Tongue (tissue), 3 donors: ENCODE measurements at places on chromosomes 1 and 21.

DNA sequence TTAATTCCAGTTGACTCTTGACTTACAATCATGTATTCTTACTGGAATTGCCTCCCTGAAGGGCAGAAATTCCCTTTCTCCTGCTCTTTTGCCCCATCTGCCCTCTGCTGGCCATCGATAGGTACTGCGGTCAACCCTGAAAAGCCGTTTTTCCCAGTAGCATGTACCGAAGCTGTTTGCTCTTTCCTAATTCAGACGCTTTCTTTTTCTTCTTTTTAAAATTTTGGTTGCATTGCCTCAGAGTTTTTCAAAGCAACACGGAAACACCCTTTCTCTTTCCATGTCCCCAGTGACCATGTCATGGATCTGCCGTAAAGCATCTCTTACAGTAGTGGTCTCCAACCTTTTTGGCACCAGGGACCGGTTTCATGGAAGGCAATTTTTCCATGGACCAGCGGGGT lies 164.2 kb upstream of the C1orf21 start:
- peak; percentile 60 for DNase-seq

DNA sequence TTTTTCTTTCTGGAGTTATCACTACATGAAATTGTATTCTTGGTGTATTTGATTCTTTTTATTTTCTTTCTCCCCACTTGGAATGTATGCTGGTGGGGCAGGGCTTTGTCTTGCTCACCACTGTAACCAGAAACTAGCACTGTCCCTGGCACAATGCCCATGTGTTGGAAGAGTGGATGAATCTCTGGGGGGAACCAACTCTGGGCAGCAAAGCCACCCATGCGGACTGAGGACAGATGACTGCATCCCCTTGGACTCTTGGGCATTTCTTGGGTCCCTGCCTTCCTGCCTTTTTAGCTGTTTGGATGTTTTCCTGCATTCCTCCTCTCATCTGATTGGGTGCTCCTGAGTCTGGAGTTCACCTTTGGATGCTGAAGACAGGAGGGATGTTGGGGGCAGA lies 6.1 kb downstream of the CYP4B1 start:
- no peak for DNase-seq

GRCh38 chr1:207946756-207947155 lies 35.8 kb upstream of the CD34 start:
- no peak for DNase-seq

DNA sequence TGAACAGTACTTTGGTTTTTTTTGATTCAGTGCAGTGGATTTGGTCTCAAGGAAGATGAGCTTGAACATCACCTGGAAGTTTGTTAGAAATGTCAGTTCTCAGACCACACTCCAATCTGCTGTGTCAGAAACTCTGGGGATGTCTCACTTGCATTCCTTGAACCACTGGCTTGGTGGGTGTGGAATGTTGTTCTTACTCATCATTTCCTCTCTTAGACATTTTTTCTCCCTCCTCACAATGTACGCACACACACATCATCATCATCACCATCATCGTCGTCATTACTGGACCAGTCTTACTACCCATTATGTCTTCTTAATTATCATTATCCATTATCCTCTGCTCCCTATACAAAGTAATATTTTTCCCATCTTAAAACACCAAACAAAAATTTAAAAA lies 91.9 kb upstream of the KCNK2 start:
- no peak for DNase-seq

GRCh38 chr1:163583661-163584181 lies 262.0 kb downstream of the NUF2 start:
- peak; percentile 8 for DNase-seq

GRCh38 chr1:234692966-234693580 lies 83.1 kb upstream of the IRF2BP2 start:
- peak; percentile 66 for DNase-seq

GRCh38 chr1:41482001-41482765 lies 2.3 kb downstream of the EDN2 start:
- DNase-seq = peak; percentile 77

GRCh38 chr1:117820694-117821381 lies 108.6 kb downstream of the GDAP2 start:
- DNase-seq = no peak

DNA sequence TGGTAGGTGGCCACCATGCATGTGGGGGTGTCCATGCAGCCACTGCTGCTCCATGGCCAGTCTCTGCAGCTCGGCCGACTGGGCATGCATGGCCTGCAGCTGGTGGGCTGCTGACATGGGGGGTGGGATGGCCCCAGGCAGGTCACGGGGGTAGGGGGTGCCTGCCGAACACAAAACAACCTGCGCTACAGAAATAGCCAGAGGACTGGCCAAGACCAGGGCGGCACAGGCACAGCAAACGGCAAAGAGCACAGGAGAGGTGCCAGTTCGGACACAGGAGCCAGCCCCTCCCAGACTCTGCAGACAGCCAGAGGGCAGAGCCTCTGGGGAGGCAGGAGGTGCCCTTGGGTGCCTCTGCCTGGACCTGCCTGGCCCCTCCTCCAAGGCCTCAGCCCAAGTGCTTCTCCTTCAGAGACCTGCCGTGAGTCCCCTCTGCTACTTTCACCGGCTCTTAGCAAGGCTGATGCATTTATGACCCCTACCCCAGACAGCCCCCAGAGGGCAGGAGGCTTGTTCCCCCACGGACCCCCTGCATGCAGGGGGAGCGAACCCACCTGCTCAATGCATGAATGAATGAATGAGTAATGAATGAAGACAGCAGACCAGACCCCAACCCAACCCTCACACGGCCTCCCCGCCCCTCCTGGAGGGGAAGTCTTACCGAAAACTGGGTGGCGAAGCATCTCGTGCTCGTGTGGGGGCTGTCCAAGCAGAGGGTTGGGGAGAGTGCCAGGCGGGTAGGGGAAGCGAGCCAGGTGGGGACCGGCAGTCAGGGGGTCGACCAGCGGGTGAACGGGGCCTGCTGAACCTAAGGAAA lies 37.7 kb downstream of the SLC45A1 start:
- no peak for DNase-seq

- DNase-seq = peak; percentile 16
Observed at GRCh38 chr1:46301406-46301807, 2.0 kb downstream of the LRRC41 start.

DNA sequence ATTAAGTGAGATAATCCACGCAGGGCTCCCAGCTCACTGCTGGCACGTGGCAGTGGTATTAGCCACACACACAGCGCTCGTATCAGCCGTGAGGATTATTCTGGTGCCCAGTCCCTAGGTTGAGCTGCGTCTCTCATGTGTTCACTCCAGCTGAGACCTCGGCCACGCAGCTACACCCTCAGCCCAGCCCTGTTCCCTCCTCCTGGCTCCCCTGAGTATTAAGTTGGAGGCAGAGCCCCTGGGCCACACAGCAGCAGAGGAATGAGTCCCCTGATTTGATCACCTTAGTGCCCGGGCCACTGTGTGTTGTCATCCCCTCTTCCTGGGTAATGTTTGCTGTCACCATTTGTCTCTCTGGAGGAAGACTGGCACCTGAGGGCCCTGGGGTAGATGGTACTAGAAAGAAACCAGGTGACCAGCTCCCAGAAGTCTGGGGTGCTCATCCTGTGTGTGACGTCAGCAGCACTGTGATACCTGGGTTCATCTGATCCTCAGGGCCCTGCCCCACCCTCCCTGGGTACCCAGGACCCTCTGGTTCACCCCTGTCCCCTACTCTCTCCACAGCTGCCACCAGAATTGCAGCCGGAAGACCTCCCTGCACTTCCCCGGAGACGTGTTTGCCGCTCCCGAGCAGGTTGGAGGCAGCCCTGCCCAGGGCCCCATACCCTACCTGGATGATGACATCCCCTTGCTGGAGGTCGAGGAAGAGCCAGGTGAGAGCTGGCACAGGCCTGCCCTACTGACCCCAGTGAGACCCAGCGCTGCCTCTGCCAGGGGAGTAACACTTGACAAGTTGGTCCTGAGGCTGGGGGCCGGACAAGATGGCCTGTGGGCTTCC lies 40.1 kb downstream of the DISP3 start:
- no peak for DNase-seq

DNA sequence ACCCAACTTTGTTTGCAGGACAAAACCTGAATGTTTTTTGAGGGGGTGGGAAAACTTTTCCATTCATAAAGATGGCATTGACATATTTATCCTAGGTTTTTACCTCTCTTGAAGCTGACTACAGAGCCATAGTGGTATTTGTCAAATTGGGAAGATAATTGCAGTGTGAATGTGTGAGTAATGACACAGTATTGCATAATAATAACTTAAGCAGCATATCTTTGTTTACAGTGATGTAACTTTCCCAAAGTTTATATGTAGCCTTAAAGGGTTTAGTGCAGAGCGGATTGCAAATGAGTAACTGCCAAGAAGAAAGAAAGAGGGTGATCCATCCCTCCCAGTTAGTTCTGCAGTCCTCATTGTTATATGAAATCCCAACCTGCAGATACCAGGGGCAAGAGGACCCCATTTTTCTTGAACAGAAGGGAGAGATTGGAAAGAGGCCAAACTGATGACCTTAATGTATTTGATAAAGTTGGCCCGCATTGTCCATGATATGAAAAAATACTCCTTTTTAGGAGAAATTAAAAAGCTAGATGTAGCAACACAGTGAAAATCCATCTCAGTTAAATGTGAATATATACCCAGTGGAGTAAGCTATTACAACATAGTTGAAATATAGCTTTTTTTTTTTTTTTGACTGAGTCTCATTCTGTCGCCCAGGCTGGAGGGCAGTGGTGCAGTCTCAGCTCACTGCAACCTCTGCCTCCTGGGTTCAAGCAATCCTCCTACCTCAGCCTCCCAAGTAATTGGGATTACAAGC lies 23.7 kb upstream of the NFIA start:
- DNase-seq = no peak

- no peak for DNase-seq
Observed at GRCh38 chr1:184425449-184426277, 38.8 kb downstream of the C1orf21 start.

GRCh38 chr1:116514708-116515525 lies 55.9 kb downstream of the CD58 start:
- DNase-seq = no peak

DNA sequence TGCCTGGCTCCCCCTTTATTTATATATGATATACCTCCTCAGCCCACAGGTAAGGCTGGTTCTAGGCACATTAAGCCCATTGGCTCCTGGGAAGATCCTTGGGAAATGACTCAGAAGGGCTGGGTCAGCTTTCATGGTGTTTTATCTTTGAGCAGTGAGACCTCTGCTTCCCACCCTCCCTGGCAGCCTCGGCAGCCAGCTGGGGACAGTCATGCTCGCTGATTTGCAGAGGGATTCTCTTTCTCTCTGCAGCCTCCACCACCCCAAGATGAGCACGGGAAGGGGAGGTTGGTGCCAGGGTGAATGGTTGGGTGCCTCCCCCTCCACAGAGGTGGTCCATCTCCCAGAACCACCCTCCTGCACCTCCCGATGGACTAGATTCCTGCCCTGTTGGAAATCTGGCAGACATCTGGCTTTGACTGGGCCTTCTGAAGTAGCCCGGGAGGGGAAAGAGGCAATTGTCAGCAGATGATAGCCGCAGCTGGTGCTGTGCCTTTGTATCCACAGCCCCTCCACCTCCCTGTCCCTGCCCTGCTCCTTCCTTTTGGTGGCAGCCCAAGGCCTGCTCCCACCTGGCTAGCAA lies 24.6 kb downstream of the IER5 start:
- peak; percentile 65 for DNase-seq

- DNase-seq = no peak
Observed at GRCh38 chr1:3211582-3212375, 142.8 kb downstream of the PRDM16 start.

GRCh38 chr1:203692565-203693470 lies 66.2 kb downstream of the ATP2B4 start:
- peak; percentile 97 for DNase-seq

DNA sequence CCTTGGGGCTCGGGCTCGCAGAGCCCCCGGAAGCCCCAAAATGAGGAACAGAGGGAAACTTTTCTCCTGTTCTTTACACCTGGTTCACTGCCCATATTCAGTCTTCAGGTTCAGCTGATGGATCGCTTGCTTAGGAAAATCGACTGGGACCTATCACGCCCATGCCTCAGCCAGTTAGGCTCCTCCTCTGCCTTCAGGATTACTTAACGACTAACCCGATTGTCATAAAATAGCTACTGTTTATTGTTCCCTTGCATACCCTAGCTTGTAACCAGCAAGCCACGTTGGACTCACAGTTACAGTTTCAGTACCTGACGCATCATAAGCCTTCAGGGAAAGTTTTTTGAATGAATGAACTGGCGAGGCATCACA lies 692 bp downstream of the TARDBP start:
- no peak for DNase-seq

GRCh38 chr1:48725341-48726046 lies 51.2 kb downstream of the BEND5 start:
- peak; percentile 28 for DNase-seq

- no peak for DNase-seq
Observed at GRCh38 chr1:42950116-42950481, 8.6 kb downstream of the SLC2A1 start.

DNA sequence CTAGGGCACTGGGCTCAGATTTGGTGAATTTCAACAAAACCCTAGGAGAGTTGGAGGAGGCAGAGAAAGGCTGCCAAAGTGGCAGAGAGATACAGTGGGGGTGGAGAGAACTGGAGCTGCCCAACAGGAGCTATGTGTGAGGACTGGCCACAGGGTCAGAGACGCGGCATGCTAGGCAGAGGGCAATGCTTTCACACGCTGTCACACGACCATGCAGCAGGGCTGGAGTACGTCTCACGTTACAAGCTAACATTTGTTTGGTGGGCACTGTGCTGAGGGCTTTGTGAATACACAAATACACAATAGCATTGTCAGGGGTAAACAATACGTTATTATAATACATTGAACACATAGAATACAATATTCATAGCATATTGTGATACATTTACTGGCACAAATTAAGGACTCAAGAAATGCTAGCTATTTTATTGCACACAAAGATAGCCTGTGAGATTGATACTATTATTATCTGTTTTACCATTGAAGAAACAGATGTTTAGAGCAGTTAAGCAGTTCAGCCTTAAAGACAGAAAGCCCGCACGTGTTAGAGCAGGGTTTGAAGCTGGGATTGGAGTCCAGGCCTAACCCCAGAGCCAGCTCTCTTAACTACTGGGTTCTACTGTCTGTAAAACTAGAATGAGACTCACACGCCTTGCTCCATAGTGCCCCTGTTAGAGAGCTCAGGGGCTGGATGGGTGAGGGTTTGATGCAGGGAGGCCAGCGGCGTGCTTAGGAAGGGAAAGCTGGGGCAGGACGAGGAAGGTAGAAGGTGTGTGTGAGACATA lies 4.5 kb downstream of the RAB7B start:
- peak; percentile 75 for DNase-seq

GRCh38 chr1:11982010-11982392 lies 1.8 kb downstream of the MFN2 start:
- DNase-seq = peak; percentile 33

DNA sequence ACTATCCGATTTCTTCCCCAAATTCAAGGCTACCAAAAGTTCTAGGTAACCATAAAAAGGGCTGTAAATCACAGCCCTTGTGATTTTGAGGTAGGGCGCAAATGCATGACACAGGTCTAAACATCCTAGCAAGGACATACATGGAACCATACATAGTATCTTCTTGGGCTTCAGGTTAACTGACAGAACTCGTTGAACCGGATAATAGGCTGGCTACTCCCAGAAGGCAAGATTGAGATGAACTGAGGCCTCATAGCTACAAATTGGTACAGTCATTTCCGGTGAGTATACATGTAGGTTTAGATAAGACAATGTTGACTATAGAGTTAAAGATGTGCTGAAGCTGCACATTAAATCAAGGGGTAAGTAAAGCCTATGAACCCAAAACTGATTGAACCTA lies 27.3 kb upstream of the TP53BP2 start:
- DNase-seq = no peak
